ENCODE measurements at places on chromosomes 1 and 21.

DNA sequence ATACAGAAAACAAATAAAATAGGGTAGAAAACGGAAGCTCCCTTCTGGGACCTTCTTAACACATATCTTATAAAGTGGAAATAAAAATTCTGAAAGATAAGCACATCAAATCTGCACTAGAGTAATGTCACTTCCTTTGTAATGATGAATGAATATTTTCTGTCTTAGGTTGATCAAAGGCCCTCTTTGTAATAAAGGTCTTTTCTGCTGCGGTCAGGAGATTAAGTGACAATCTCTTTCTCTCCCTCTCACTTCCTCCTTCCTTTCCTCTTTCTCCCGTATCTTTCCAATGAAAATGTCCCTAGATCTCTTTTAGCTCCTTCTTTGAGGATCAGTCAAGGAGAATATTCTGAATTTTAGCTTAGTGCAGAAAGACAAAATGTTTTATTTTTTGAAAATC is 33.8 kb downstream of the TMCO1 start:
- no peak for DNase-seq

DNA sequence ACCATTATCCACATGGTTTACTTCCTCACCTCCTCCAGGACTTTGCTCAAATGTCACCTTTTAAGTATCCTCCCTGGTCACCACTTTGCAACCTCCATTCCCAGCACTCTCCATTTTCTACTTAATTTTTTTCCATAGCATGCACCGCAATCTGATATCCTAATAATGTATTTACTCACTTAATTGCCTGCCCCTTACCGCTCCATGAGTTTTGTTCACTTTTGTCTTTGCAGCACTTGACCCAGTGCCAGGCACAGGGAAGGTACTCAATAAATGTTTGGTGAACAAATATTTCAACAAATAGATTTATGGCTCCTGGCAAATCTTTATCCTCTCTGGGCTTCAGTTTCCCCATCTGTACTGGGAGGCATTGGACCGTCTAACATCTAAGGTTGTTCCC is 53.6 kb downstream of the UBE2T start:
- DNase-seq = no peak

GRCh38 chr1:17732475-17732874 is 22.7 kb upstream of the ACTL8 start:
- DNase-seq = no peak

- DNase-seq = peak; percentile 10
These were observed 351.3 kb upstream of the SGIP1 start for GRCh38 chr1:66182551-66183178.

- DNase-seq = no peak
These were observed 10.5 kb upstream of the BACH1 start for GRCh38 chr21:29288239-29288638.

GRCh38 chr1:68234094-68234493 is 1.8 kb upstream of the WLS start:
- no peak for DNase-seq

Measured in activated CD4-positive, CD25-positive, alpha-beta regulatory T cell (primary cell).